ENCODE measurements at places on chromosomes 1 and 21.

DNA sequence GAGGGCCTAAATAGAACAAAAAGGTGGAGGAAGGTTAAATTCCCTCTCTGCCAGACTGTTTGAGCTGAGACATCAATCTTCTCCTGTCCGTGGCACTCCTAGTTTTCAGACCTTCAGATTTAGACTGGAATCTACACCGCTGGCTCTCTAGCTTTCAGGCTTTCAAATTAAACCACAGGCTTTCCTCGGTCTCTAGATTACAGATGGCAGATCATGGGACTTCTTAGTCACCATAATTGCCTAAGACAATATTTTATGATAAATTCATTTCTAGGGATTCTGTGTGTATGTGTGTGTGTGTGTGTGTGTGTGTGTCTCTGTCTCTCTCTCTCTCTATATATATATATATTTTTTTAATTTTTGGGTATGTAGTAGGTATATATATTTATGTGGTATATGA is 428.7 kb downstream of the PLA2G4A start:
- DNase-seq: no peak

- no peak for DNase-seq
Observed at GRCh38 chr1:206823727-206824126, 41.7 kb upstream of the IL20 start.

DNA sequence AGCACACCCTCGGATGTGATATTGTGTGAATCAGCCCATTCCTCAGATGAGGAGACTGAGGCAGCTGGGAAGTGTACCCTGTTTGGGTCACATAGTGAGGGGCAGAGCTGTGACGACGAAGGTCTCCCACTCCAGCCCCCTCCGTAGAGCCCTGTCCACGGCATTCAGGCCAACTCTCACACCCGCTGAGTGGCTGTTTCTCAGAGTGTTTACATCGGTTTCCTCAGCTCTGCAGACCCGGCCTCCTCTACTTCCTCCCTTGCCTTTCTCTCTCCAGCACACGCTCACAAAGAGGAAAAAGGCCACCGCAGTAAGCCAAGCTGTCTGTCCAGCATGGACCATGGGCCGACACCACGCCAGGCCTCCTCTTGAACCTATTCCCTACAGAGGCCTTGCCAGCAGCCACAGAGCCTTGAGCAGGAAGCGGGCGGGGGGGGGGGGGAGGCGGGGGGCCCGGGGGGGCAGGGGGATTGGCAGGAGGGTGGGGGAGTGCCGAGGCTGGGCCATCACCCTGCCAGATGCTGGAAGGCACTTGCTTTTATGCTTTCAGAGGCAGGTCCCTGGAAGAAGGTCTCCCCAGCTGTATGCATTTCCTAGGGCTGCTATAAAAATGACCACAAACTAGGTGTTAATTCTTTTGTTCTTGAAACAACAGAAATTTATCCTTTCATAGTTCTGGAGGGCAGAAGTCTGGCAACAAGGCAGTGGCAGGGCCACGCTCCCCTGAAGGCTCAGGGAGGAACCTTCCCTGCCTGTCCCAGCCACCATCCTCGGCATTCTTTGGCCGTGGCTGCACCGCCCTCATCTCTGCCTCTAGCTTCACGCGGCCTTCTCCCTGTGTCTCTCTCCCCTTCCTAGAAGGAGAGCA is 178.4 kb downstream of the PSMG1 start:
- DNase-seq: no peak

DNA sequence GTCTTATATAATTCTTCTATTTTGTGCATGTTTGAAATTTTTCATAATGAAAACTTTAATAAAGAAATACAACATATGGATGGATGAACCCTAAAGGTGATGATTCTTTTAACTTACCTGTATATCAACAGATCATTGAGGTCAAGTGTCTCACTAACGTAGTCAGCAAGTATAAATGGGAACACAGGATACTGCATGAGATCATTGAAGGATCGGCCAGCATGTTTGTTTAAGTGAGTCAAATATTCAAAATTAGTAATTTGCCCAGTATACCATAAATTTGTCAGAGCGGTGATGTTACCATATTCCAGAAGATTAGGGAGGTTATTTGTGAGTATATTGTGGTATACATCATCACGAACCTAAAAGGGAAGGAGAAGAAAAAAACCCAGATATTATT is 71.0 kb upstream of the GNG4 start:
- DNase-seq: no peak

DNA sequence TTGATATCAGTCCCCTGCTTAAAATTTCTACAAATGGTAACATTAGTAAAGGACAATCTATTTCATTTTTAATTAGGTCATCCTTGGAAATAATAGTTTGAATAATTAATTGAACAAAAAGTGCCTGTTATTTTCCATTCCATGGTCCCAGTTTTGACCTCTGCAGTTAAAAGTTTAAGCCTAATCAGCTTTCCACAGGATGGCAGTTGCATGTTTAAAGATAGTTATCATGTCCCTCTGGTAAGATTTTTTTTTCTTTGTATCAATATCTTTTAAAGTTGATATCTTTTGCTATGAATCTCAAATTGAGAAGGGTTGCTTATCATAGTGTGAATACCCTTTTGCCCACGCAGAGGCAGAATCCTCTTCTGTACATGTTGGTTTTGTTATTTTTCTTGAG is 90.4 kb downstream of the HS2ST1 start:
- DNase-seq: no peak

- no peak for DNase-seq
Observed at GRCh38 chr1:92792340-92792782, 7.5 kb upstream of the EVI5 start.

- DNase-seq: no peak
Observed at GRCh38 chr1:155066777-155067176, 3.2 kb downstream of the EFNA4 start.

- peak; percentile 48 for DNase-seq
Observed at GRCh38 chr1:17196496-17197185, 8.3 kb upstream of the PADI1 start.

DNA sequence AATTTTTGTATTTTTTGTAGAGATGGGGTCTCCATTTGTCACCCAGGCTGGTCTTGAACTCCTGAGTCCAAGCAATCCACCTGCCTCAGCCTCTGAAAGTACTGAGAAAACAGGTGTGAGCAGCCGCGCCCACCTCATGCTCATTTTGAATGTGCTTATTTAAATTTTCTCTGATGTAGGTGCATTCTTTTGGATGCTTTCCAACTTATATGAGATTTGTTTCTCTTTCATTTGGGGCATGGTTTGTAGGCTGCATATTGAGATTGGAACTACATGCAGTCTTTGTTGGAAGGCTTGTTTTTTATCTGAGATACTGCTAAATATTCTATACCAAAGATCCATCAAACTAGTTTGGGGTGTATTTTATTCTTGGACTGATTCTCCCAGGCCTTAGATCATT is 81.0 kb upstream of the IVNS1ABP start:
- DNase-seq: no peak

DNA sequence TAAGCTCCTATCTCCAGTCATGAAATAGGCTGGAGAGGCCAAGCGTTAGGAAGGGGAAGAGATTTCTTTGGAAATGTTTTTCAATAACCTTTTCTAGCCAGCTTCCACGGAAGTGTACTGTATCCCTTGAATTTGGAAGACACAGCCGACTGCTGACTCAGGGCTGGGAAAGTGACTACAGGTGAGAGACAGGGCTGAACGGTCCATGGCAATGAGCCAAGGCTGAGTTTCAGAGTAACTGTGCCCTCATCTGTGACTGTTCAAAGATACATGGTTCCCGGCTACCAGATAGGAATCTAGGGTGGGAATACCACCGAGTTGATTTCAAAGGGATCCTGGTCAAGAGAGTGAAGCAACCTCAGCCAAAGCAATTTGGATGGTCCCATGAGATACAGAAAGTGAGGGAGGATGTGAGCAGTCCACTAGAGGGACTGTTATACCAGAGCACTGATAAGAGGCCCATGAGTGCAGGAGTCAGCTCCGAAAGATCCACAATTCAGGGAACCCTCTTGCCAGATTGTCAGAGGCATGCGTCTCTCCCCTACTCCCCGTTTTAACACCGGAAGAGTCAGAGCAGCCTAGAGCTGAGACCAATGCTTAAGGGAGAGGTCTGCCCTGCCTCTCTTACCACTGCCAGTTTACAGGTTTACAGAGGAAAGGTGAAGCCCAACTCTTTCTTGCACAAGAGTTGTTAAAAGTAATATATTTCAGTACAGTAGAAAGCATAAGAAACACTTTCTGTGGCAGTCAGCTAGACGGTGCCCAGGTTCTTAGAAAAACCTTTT is 3.2 kb upstream of the KRTAP19-8 start:
- DNase-seq: no peak

GRCh38 chr1:154191990-154192461 is at the start of gene TPM3:
Gene TPM3, minus strand, starts transcription at chr1:154192100. Its CDS starts 82 bp downstream, at chr1:154192018.
- DNase-seq: no peak

All from lower leg skin (tissue), 4 donors.